ENCODE measurements at places on chromosomes 16 and 17. TPM values are rescaled to one million over a fixed set of nuclear protein-coding genes. Genes with fewer than 3 reads are reported as not detected.

DPEP3 gene
- not detected for total RNA-seq

MARCHF10 gene
- not detected for total RNA-seq

GUCY2D gene
- not detected for total RNA-seq

MAP2K6 gene
- total RNA-seq, result 2.9 TPM

CDR2 gene
- 34.5 TPM for total RNA-seq

Measured in bladder microvascular endothelial cell (primary cell).